ENCODE measurements at places on chromosomes 7 and 10. TPM values are rescaled to one million over a fixed set of nuclear protein-coding genes. Genes with fewer than 3 reads are reported as not detected.

GRCh38 chr7:130396109-130396508 is 15.8 kb downstream of the CPA1 start:
- peaks cover 6% of the 10 kb centered on the region for H3K36me3 ChIP-seq
- H3K27me3 ChIP-seq, result no peaks in the 10 kb centered on the region
- no peak for DNase-seq

GRCh38 chr7:35647171-35647574 is 47.8 kb downstream of the HERPUD2 start:
- H3K27ac ChIP-seq, result peak overlapping the region; percentile 52
- H3K4me3 ChIP-seq, result no peak overlapping the region
- no peak for DNase-seq
- H3K36me3 ChIP-seq, result no peaks in the 10 kb centered on the region
- H3K27me3 ChIP-seq, result no peaks in the 10 kb centered on the region
- H3K4me1 ChIP-seq, result peaks cover 28% of the 10 kb centered on the region

DNA sequence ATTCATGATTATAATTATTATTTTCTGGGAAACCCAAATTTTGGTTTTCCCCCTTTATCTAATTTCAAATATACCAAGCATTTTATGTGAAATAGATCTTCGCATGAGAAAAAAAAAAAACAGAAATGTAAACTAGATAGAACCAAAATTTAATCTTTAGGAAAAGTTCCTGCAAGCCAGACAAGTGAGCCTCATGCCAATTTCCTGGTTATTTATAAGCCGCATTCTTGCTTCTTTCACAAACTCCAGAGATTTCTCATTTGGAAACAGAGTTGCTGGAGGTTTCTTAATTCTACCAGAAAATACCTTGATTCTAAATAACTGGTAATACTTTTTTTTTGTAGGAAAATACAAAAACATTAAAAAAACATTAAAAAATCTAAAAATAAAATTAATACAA is 690.4 kb upstream of the IGFBP3 start:
- H3K4me1 ChIP-seq, result no peaks in the 10 kb centered on the region
- DNase-seq, result no peak
- H3K27ac ChIP-seq, result no peak overlapping the region
- H3K27me3 ChIP-seq, result no peaks in the 10 kb centered on the region

- no peak overlapping the region for H3K4me3 ChIP-seq
- peaks cover 38% of the 10 kb centered on the region for H3K4me1 ChIP-seq
- no peaks in the 10 kb centered on the region for H3K36me3 ChIP-seq
- DNase-seq, result no peak
- H3K27me3 ChIP-seq, result no peaks in the 10 kb centered on the region
These were observed 39.5 kb downstream of the ADK start for GRCh38 chr10:74190494-74190893.

ACBD7 gene
- not detected for polyA plus RNA-seq

DNA sequence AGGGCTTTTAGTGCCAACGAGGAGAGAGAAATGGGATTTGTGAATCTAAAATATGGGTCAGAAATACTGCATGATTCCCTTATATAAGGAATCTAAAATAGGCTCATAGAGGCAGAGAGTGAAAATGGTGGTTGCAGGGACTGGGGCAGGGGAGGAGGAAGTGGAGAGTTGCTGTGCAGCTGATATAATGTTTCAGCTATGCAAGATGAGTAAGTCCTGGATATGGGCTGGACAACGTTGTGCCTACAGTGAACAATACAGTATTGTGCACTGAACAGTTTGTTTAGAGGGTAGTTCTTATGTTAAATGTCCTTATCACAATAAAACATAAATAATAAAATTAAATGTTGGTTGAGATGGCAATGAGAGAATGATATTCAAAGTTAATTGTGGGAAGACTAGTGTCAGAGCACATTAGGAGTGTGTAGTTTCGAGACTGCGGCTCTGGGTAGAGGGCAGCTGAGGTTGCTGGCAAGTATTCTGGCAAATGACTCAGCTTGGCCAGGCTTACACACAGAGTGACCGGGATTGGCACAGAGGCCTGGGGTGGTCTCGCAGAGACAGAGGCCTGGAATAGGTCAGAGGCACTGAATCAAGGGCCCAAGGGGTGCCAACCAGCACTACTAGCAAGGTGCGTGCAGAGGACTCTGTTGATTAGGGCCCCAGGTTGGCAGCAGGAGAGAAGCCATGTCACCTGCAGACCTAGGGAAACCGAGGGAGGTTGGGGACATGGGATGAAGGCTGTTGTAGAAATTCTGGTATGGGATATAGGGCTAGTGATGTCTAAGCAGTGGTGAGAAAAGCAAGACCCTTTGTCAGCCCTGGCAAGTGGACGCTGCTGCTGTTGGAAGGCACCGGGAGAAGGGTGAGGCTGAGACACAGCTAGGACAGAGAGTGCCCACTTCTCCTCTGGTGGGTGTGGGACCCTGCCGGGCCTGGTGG is 2.8 kb upstream of the DEPP1 start:
- H3K27me3 ChIP-seq, result no peaks in the 10 kb centered on the region
- no peak for DNase-seq
- no peak overlapping the region for H3K4me3 ChIP-seq
- H3K27ac ChIP-seq, result peak overlapping the region; percentile 56

DNA sequence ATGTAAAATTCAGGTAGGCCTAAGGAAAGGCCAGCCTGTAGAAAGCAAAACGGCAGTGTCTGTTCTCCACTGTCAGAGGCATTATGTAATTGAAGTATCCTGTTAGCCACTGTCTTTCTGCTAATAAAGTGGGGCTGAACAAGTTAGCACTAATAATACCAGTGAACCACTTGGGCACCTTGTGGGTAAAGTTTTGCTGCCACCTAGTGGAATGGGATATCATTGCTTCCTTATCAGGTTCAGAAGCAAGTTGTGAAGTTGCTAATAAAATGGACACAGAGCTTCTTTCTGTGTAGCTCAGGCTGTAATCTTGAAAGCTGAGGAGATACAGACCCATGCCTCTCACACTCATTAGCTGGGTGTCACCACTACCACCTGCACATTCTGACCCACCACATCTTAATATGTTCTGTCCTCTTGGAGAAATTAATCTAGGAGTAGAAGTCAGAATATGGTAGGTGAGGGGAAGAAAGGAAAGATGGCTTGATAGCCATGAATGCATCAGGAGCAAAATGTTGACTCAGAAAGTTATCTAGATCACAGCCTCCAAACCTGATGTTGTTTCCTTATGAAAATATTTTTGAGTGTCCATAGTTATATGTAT is 175.1 kb downstream of the SEPTIN7 start:
- H3K4me3 ChIP-seq, result no peak overlapping the region
- H3K27ac ChIP-seq, result no peak overlapping the region
- no peak for DNase-seq

DNA sequence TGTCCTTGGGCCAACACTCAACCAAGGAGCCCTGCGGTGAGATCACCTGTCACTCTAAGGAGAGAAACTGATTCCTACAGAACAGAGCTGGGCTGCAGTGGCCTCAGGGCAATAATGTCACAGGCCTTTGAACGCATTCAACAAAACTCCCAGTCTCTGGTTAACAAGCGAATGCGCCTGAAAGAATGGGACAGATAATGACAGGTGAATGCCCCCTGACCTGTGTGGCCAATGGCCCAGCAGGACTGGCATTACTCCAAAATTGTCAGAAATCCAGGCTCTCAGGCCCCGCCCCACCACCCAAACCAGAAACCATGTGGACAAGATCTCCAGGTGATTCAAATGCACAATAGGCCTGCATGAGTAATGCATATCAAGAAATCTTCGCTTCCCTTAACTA is 277.7 kb upstream of the KLF6 start:
- no peak overlapping the region for H3K4me3 ChIP-seq
- H3K27ac ChIP-seq, result no peak overlapping the region
- no peaks in the 10 kb centered on the region for H3K36me3 ChIP-seq
- no peak for DNase-seq

FFAR4 gene
- 0.02 TPM for polyA plus RNA-seq

DNA sequence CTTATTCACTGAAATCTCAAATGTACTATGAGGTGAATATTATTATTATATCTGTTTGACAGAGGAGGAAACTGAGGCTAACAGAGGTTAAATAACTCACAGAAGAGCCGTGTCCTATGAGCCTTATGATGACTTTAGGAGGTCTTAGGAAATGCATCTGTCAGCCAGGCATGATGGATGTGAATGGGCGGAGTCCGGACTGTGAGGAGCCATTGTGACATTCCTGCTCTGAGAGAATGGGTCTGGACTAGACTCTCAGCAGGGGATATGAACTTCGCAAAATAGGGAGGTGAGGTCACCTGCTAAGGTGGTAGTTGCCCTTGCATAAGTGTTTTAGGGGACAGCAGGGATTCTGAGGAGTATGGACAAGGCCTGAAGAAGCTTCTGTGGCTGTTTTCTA is 153.6 kb downstream of the TMEM178B start:
- no peak for DNase-seq
- no peaks in the 10 kb centered on the region for H3K4me1 ChIP-seq
- H3K27ac ChIP-seq, result no peak overlapping the region
- H3K36me3 ChIP-seq, result no peaks in the 10 kb centered on the region

- H3K27me3 ChIP-seq, result no peaks in the 10 kb centered on the region
- H3K4me3 ChIP-seq, result no peak overlapping the region
- peaks cover 9% of the 10 kb centered on the region for H3K4me1 ChIP-seq
- no peaks in the 10 kb centered on the region for H3K36me3 ChIP-seq
These were observed 247.6 kb downstream of the AUTS2 start for GRCh38 chr7:69845721-69846495.

CFTR gene
- polyA plus RNA-seq, result not detected

Measured in spleen (tissue), 13 donors.